ENCODE measurements at places on chromosomes 1 and 21.

DNA sequence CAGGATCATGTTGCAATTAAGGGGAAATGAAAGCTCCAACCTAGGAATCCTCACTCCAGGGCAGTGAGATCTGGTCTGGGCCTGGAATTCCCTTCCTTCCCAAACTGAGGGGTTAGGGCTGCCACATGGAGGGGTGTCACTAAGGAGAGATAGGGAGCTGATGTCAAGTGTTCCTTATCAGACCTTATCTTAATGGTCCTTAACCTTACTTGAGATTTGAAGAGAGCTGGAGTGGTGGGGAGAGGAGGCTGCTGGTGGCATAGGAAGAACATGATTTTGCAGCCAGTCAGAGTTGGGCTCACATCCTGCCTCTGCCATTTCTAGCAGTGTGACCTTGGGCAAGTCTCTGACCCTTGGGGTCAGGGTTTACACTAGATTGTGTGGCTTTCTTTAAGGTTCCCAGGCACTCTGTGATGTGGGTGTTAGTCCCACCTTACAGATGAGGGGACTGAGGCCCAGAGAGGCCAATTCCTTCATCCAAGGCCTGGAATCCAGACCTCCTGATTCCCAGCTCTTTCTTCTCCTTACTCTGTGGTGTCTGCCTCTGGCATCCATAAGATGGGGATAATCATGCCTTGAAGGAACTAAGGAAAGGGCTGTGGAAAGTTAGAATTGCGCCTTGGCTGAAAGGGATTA lies 56.3 kb upstream of the SYNC start:
- no peak for DNase-seq

DNA sequence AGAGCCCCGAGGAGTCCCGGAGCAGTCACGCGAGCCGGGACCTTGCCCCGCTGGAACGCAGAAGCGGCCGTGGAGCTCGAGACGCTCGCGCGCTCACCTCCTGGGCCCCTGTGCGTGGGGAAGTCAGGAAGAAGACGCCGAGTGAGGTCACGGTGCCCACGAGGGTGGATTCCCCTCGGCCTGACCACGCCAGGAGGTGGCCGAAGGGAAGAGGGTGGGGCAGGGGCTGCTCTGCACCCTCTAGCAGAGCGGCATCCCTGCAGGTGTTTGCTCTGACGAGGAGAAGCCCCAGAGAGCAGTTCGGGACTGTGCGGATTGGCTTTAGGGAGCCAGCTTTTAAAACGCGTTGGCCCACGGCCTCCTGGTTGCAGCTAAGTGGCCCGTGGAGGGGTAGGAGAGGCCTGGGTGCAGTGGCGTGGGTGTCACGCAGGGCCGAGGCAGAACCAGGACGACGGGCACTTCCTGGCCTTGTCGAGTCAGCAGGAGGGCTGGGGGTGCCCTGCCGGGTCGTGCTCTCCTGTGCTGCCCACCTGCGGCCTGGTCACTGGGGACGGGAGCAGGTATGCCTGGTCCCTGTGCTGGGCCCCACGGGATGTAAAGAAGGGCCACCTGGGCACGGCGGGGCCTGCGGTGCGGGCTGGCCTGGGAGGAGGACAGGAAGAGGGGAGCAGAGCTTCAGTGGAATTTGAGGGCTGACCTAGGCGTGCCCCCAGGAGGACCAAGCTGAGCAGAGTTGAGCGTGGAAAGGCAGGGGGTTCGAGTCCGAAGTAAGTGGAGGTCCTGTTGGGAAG lies 1.0 kb downstream of the PDXK start:
- no peak for DNase-seq

- no peak for DNase-seq
These were observed 184.6 kb downstream of the RHOU start for GRCh38 chr1:228919914-228920313.

GRCh38 chr1:219367496-219367895 lies 193.8 kb downstream of the LYPLAL1 start:
- DNase-seq = no peak

DNA sequence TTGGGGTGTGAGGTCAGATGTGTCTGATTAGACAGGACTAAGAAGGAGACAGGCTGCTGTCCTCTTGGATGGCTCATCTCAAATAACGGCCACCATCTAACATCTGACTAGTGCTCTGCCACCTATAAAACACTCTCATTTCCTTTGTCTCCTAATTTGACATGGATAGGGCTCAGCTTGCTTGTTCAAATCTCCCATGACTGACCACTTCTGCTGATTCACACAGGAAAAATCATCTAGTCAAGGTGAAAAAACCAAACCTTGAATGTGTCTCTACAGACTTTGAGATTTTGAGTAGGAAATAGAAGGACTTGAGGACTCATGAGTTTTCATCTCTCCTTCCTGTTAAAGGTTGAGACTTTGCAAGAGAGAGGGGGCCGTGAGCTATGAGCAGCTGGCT lies 150.6 kb downstream of the IER5 start:
- DNase-seq = no peak

DNA sequence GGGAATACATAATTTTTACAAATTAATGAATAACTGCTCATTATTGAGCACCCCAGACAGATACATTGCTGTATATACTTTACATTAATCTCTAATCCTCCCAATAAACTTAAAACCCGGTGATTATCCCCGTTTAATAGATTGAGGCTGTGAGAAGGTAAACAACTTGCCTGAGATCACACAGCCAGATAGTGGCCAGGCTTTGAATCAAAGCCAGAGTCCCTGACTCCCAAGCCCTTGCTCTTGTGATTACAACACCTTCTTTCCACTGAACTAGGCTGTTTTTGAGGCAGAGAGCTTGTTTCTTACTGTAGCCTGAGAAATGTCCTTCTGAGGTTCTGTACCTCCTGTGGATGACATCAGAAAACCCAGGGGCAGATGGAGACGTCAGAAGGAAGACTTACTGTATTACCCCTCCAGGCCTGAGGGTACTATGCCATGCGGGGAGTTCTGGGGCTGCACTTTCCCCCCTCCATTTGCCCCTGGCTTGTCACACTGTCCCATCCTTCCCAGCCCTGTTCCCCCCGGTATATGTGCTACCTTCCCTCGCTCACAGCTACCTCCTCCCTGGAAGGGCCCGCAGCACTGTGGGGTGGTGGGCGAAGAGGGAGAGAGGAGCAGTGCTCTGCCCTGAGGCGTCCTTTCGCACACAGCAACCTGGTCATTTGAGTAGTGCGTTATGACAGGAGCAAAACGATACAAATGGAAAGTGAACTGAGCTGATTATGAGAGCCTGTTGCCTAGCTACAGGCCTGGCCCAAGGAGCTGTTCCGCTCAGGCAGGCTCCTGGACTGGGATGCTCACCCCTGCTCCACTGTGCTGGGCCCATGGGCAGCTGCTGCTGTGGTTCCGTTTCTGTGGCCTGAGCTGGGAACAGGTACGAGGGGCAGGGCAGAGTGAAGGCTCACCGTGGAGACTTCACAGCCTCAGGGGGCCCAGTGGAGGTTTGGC lies 4.6 kb downstream of the KCNC4 start:
- no peak for DNase-seq

DNA sequence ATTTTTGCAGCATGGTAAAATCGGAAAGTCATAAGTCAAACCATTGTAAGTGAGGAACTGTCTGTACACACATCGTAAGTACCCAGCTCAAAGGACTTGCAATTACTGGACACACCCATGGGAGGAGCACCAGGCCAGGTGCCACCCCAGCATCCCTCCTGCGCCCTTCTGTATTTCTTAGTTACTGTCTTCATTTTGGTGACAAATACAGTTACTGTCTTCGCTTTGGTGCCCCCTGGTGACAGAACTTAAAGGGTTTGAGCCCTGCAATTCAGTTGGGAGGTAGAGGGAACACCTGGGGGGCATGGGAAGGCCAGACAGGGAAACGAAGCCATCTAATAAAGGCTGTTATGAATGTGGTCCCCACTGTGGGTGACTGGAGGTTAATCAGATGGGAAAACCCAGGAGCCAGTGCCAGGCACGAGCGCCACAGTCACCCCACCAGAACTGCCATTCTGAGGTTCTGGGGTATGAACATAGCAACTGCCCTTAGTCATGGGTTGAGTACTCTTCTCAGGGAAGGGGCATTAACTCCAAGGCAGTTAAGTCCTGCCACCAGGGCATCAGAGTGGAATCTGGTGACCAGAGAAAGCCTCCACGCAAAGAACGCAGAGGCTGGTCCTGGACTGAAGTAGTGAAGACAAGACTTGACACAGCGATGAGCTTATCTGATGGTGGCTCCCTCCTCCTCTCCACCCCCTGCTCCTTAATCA lies 612.9 kb downstream of the PTPRU start:
- no peak for DNase-seq

DNA sequence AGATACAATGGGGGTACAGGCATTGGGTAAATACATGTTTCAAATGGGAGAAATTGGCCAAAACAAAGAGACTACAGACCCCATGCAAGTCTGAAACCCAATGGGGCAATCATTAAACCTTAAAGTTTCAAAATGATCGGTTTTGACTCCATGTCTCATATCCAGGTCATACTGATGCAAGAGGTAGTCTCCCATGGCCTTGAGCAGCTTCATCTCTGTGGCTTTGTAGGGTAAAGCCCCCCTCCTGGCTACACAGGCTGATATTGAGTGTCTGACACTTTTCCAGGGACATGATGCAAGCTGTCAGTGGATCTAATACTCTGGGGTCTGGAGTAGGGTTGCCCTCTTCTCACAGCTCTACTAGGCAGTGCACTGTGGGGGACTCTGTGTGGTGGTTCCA lies 286.1 kb downstream of the LRRIQ3 start:
- DNase-seq = no peak

GRCh38 chr1:247517795-247518612 lies 18.2 kb downstream of the OR2C3 start:
- DNase-seq = no peak

DNA sequence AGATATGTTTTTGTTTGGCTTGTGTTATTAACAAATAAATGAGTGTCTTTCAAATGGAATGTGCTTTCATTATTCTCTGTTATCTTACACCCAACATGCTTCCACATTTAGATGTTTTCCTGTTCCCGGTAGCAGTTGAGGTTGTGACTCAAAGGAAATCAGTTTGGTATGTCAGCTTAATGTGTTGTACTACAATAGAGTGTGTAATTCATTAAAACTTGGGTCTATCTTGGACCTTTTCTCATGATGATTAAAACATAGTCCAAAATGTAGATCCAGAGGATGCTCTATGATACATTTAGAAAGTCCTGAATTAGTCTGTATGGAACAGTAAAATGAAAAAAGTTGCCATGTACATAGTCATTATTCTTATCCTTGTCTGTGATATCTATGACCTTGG lies 26.7 kb downstream of the RTCA start:
- no peak for DNase-seq

- DNase-seq = no peak
These were observed 35.5 kb upstream of the SLC19A2 start for GRCh38 chr1:169521226-169521625.

DNA sequence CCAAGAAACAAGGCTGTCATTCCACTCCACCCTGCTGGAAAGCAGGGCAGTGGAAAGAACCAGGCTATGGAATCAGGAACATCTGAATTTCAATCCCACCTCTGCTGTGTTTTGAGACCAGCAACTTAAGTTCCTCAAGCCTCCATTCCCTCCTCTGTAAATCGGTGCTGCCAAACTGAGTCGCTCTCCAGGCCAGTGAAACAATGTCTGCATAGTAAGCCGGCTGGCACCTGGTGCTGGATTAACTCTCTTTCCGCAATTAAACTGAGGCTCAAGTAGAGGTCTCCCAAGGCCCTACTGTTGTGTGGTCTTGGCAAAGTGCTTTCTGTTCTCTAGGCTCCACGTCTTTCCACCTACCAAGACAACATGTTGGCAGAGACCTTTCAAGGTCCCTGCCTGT lies 65.3 kb downstream of the SSBP3 start:
- no peak for DNase-seq

GRCh38 chr1:178818416-178818815 lies 52.5 kb downstream of the ANGPTL1 start:
- DNase-seq = no peak

GRCh38 chr1:232571523-232571922 lies 58.4 kb downstream of the SIPA1L2 start:
- DNase-seq = no peak

GRCh38 chr1:204289280-204289679 lies 70.4 kb downstream of the PLEKHA6 start:
- DNase-seq = no peak

DNA sequence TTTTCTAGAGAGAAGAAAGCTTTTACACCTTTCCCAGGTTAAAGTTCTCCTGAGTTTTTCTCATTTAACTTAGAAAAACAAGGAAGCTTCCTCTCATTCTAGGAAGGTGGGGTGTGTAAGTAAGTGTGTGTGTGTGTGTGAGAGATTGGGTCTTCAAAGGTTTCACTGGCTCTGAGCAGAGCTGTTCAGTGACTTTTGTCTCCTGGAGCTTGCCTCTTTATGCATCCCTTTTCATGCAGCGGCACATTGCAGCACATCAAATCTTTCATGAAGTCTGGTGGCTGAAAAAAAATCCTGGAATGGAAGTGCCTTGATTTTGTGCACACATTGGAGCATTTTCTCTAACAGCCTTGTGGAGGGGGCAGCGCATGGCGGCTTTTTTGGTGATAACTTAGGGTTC lies 3.4 kb downstream of the GPA33 start:
- no peak for DNase-seq

DNA sequence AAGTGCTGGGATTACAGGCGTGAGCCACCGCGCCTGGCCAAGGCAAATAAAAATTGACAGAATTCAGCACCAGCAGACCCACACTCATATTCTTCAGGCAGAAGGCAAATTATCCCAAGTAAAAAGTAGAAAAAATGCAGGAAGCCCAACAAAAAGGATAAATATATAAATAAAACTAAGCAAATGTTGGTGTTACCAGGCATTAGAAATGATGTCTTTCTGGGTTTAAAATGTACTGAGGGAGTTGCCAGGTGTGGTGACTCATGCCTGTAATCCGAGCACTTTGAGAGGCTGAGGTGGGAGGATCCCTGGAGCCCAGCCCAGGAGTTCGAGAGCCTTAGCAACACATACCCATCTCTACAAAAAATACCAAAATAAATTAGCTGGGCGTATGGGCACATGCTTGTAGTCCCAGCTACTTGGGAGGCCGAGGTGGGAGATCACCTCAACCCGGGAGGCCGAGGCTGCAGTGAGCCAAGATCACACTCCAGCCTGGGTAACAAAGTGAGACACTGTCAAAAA lies 6.3 kb downstream of the INTS11 start:
- DNase-seq = no peak

- DNase-seq = no peak
These were observed 51.9 kb downstream of the IER5 start for GRCh38 chr1:181140398-181140797.

GRCh38 chr1:225903623-225904022 lies 14.7 kb upstream of the LEFTY1 start:
- no peak for DNase-seq

DNA sequence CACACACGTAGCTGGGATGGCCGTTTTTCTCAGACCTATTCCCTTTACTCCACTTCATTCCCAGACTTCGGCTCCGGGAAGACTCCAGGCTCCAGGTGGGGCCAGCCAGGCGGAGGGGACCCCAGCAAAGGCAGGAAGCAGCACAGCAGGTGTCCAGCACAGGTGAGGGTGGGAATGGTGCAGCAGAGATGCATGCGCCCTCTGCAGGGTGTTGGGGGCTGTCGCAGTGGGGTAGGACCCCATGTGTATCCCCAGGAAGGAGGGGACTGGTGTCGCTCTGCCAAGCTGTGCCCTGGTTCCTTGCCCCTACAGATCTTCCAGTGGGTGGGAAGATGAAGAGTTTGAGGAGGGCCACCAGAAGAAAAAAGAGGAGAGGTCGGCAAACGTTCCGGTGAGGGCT lies 5.3 kb downstream of the TTC24 start:
- DNase-seq = no peak

GRCh38 chr1:69985376-69985775 lies 220.0 kb downstream of the LRRC40 start:
- no peak for DNase-seq

- DNase-seq = peak; percentile 94
These were observed 10.0 kb downstream of the YBEY start for GRCh38 chr21:46295996-46296752.

GRCh38 chr1:63147783-63148182 lies 174.6 kb upstream of the FOXD3 start:
- DNase-seq = no peak

GRCh38 chr1:19786988-19787423 lies 12.7 kb downstream of the TMCO4 start:
- no peak for DNase-seq

All from GF-D8 (cell line).